ENCODE measurements at places on chromosomes 12 and 14. TPM values are rescaled to one million over a fixed set of nuclear protein-coding genes. Genes with fewer than 3 reads are reported as not detected.

- DNase-seq, result peak; percentile 28
Observed at GRCh38 chr12:109464642-109465351, 12.3 kb downstream of the KCTD10 start.

GRCh38 chr12:19759227-19759626 is 319.9 kb downstream of the AEBP2 start:
- peak; percentile 71 for DNase-seq

Gene PDZRN4
- total RNA-seq, result 0.25 TPM

DNA sequence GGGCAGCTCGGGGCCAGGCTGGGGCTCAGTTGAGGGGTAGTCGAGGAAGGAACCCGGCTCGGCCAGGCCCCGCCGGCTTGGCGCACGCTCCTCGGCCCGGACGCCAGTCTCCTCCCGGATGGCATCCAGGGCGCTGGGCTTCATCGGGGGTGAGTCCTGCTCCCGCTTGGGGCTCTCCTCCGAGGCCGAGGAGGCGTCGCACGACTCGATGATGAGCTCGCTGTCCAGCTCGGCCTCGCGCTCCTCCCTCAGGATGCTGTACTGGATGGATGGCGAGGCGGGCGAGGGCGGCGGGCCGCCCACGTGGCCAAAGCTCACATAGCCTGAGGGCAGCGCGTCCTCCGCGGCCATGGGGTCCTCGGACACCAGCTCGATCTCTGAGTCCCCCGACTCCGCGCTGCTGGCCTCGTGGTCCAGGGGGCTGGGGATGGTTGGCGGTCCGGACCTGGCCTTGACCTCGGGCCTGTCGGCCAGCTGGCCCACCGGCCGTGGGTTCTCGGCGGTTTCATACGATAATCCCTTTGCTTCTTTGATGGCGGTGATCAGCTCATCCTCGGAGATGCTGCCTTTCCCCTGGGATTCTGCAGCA is 143.4 kb downstream of the RTN1 start:
- no peak for DNase-seq

Gene GNB3
- total RNA-seq, result not detected

Gene FGF23
- not detected for total RNA-seq

DNA sequence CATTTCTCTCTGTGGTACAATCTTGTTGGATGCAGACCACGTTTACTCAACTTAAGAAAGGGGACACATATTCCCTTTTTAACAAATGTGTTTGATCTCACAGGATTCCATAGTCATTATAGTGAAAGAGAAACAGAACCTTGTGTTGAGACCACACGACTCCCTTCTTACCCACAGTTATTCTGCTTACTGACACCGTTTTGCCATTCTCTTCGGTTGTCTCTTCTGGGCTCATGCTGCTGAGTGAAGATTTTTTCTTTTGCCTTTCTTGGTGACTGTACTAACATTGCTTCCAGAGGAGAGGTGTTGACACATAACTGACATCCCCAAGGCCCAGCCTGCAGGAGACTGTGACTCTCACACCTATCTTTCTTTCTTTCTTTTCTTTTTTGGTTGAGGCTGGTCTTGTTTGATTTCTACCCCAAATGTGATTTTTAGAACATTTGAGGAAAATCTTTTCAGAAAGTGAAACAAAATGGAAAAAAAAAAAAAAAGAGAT is 61.2 kb upstream of the OTOGL start:
- DNase-seq, result no peak

DNA sequence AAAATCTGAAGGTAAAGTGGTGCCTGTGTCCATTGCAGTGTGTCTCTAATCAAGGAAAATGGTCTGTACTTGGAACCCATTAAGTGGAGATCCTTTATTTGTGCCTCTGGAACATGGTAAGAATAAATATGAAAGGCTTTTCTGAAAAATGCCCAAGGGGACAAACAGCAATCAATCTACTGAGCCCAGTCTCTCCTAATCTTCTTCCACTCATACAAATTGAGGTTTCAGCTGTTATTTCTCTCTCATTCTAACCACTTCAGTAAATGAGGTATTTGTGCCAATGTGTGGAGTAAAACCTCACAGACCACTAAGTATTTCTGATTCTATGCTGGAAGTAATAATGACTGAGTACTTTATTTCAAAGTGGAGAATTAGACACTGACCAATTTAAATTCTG is 82.3 kb upstream of the ST8SIA1 start:
- DNase-seq, result no peak

Gene ETNK1
- total RNA-seq, result 24.0 TPM

Gene PARPBP
- total RNA-seq, result 13.0 TPM

Gene GOLGA3
- 150 TPM for total RNA-seq

DNA sequence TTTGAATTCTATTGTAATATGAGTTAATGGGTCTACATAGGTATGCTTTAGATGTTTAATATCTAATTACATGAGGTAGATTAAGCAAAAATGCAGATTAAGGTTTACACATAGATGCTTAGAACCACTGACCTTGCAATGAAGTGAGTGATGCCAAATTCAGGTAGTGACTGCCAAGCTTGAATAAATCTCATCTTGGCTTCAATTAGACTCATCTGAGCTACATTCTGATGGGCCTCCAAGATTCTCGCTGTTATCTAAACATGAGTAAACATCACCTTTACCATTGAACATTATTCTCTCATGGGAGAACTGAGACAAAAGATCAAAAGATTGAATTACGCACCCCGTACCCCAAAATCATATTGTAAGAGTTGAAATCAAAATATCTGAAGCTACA is 68.8 kb upstream of the GNPNAT1 start:
- DNase-seq, result no peak

DNA sequence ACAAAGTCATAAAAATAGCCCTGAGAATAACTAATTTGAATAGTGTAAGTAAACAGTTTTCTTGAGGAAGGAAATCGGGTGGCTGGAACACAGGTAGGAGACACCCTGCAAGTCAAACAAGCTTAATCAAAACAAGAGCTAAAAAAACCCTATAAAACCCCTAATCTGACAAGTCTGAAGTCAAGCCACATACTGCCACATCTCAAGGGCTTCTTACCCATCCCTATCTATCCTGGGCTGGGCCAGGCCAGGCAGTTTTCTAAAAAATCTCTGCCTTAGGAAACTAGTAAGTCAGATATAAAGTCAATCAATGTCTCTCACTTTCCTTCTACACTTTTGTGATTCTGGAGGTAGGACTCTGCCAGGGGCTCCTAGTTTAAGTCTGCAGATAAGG is 15.3 kb downstream of the UBE2N start:
- DNase-seq, result no peak

- no peak for DNase-seq
Observed at GRCh38 chr12:70045514-70045913, 197.7 kb upstream of the CNOT2 start.

DNA sequence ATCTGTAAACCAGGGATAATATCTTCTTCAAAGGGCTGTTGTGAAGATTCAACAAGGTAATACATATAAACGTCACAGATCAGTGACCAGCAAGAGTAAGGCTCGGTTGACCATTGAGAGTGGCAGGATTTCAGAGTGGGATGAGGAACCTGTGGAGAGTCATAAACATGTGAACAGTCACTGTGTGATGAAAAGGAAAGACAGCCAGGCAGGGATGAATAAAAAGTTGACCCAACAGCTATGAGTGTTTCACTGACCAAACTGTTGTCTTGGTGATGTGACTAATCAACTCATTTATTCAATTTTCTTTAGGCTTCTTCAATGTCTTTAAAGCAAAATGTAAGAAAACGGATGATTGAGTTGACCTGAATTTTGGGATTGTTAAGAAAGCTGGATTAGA is 8.6 kb upstream of the FRMD6 start:
- DNase-seq, result peak; percentile 83

GRCh38 chr12:62259631-62259992 is 592 bp upstream of the USP15 start:
- DNase-seq, result no peak

- peak; percentile 97 for DNase-seq
Observed at GRCh38 chr12:108955225-108955835, 65.5 kb downstream of the SVOP start.

Gene CLEC4C
- not detected for total RNA-seq

Gene SRRM4
- under 0.01 TPM for total RNA-seq

DNA sequence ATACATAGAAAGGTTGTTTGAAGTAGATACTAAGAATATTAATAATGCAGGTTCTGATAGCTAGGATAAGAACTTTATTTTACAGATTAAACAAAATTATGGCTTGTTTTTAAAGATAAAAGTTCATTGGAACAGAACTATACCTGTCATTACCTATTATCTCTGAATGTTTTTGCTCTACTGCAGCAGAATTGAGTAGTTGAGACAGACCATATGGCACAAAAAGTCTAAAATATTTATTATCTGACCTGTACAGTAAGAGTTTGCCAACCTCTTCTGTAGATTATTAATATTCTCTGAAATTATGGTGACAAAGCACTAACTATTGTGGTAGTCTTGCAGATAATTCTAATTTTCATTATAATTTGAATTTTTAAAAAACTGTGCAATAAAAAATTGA is 829.1 kb upstream of the MGAT4C start:
- no peak for DNase-seq

DNA sequence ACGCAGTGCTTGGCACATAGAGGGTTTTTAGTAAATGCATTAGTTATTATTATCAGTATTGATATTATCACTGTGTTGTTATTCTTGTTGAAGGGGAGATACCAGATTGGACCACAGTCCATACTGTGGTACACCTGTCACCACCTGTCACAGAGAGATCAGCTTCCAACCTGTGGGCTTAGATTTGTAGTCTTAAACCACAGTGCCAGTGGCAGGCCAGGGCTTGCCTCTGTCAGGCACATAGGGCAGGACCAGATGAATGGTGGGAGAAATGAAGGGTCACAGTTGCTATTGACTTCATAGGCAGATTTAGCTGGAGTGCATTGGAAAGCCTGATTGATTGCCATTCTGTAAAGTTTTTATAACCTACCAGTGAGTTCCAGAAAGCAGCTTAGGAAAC is 35.1 kb downstream of the ARL1 start:
- DNase-seq, result no peak

GRCh38 chr12:14211947-14212387 is 153.5 kb upstream of the ATF7IP start:
- no peak for DNase-seq

DNA sequence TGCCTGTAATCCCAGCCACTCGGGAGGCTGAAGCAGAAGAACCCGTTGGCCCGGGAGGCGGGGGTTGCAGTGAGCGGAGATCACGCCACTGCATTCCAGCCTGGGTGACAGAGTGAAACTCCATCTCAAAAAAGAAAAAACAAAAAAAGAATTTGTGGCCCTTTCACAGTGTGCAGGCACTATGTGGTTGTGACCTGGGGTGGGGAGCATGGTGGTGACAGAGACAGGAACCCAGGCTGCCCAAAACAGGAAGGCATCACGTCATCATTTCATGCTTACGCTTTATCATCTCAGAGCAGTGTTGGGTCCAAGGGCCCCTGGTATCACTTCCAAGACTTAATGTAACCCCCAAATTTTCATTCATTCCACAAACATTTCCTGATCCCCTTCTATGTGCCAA is 175.7 kb upstream of the GSC start:
- DNase-seq, result no peak

Gene CALM1
- total RNA-seq, result 297 TPM

All from renal cortical epithelial cell (primary cell).